ENCODE measurements at places on chromosomes 12 and 14.

DNA sequence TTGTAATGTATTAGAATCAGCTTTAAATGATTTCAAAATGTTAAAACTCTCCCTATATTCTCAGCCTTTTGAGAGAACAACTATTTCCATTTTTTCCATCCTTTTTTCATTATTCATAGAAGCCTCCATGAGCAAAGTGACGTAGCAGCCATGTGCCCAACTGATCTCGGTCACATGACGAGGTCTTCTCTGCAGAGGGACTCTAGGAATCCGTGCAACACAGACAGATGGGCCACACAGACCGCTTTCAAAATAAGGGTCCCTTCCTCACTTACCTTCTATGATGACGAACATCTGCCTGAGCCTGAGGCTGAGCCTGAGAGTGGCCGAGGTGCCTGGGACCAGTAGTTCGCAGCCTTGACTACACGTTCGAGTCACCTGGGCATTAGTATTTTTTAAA is 293.8 kb downstream of the FOXN3 start:
- DNase-seq, result no peak

DNA sequence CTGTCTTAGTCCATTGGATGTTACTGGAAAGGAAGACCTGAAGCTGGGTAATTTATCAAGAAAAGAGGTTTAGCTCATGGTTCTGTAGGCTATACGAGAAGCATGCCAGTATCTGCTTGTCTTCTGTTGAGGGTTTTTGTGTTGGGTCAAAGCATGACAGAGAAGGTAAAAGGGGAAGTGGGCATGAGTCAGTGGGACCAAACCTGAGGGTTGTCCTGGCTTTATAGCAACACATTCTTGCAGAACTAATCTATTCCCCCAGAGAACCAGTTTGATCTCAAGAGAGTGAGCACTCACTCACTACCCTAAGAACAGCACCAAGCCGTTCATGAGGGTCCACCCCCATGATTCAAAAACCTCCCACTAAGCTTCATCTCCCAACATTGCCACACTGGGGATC is 19.0 kb upstream of the KRAS start:
- DNase-seq, result no peak

DNA sequence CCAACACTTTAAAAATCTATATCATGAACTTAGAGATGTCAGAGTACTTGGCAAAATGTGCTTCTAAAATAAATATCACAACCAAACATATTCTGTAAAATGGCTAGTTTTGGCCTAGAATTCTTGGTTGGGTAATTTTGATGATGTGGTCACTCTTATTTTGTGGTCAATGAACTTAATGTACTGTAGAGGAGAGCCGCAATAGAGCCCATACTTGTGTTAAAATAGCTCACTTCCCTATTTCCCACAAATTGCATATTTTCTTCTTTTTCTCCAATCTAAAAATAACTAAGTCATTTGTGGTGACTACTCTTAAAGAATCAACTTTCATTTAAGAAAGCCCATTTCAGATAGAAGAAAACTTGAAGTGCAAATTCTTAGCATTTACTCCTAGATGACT is 619.4 kb downstream of the CCER1 start:
- DNase-seq, result no peak

DNA sequence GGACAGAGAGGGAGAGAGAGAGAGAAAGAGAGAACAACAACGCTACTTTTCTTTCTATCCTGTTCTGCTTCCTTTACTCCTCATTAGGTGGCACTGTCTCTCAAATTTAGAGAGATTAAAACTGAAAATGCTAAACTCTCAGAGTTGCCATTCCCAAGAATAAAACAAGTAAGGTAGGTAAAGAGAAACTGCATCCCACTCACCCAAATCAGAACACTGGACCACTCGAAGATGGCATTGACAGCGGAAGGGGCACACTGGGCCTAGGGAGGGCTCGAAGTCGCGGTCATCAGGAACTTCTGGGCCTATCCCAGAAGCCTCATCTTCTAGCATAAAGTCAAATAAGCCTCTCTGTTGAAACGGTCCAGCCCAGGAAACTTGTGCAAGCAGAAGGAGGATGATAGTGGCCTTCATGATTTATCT is 4.5 kb downstream of the DCN start:
- no peak for DNase-seq

GRCh38 chr14:69153873-69154270 is 953 bp upstream of the DCAF5 start:
- DNase-seq, result no peak
